ENCODE measurements at places on chromosomes 2 and 18.

- no peak for DNase-seq
These were observed 5.0 kb upstream of the IL18RAP start for GRCh38 chr2:102417946-102418345.

- DNase-seq = no peak
These were observed 1.8 kb downstream of the DCC start for GRCh38 chr18:52341608-52342381.

- DNase-seq = no peak
These were observed 74.9 kb upstream of the TFCP2L1 start for GRCh38 chr2:121359716-121360565.

- DNase-seq = no peak
These were observed 55.4 kb upstream of the ZNF396 start for GRCh38 chr18:35432565-35433001.

- DNase-seq = no peak
These were observed 54.8 kb upstream of the PTPRM start for GRCh38 chr18:7512348-7512747.

DNA sequence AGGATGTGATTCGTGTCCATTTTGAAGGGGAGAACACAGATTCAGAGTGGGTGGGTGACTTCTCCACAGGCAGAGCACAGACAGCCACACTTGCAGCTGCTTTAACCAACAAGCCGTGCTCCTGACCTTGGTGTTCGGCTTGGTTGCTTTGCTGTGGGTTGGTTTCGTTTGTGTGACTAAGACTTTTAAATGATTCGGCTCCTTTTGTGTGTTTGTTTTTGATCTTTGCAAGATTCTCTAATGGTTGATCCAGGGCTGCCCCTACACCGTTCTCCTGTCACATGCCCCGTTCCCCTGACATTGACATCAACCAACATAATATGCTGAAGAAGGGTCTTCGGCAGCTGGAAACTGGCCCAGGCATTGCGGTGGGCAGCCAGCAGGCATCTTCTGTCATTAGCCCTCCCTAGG is 95.9 kb upstream of the MBOAT2 start:
- no peak for DNase-seq

- DNase-seq = no peak
These were observed 951.3 kb downstream of the TSN start for GRCh38 chr2:122706757-122707223.

- DNase-seq = no peak
These were observed 111.5 kb downstream of the MAPK4 start for GRCh38 chr18:50671376-50671775.

GRCh38 chr2:184540246-184540789 is 58.0 kb upstream of the ZNF804A start:
- DNase-seq = no peak

DNA sequence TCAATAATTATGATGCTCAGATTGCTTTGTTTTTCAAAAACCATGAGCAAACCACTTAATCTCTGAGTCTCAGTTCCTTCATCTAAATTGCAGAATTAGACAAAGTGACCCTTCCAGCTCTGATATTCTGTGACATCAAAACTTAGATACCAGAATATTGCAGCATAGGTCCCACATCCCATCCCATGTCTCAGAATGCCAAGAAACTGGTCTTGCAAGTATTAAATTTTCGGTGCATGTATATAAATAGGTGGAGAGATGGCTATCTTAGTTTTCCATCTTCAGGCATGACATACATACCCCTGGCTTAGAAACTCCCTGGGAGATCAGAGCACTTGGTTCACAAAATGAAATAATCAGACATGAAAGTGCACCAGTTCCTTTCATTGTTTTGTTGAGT is 39.8 kb downstream of the WDR75 start:
- no peak for DNase-seq

DNA sequence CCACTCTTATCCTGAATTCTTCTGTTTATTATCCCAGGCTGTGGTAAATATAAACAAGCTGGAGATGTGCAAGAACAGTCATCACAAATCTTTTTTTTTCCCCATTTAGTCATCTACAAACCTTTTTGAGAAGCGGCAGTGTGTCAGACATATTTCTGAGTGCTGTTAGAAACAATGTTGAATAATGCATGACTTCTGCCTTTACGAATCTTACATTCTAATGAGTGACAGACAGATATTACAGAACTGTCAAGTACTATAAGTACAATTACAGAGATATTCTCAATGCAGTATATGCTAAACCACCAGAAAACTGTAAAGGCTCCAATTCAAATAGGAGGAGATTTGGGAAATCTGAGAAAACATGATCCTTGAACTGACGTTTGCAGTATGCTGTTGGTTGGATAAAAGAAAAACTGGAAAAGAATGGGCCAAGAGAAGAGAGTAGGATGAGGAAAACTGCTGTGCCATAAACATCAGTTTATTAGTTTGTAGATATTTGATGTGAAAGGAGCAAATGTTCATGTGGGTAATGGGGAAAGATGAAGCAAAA is 379.5 kb upstream of the SLC8A1 start:
- no peak for DNase-seq

GRCh38 chr2:3468296-3468988 is 50.9 kb downstream of the ADI1 start:
- DNase-seq = no peak

DNA sequence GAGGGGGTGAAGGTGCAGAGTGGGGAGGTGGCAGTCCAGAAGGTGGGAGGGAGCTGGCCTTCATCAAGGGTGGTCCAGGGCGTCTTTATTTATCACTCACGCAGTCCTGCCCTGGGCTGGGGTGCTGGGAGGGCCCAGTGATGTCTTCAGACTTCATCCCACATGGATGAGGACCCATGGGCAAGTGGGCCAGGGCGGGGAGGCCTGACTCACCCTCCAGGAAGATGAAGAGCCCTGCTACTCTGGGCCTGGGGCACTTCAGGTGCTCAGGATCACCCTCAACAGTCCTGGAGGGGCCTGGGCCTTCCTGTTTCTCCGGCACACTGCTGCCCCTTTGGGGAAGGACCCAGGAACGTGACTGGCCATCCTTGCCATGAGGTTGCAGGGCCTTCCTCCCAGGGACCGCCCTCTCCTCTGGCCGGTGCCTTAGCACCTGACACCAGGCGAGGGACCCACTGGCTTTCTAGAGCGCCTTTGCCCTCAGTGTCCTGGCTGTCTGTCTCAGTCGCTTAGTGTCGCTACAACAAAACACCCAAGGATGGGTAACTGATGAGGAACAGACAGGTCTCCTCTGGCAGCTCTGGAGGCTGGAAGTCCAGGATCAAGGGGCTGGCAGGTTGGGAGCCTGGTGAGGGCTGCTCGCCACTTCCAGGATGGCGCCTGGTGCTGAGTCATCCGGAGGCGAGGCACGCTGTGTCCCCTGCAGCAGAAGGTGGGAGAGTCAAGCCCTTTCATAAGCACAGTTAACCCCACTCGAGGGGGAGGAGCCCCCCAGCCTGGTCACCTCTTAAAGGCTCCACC is 57.8 kb upstream of the HS6ST1 start:
- DNase-seq = no peak

- peak; percentile 63 for DNase-seq
These were observed 183.4 kb upstream of the FN1 start for GRCh38 chr2:215619022-215619958.
